Left kidney (tissue), 8 donors: ENCODE measurements at places on chromosomes 2 and 18. TPM values are rescaled to one million over a fixed set of nuclear protein-coding genes. Genes with fewer than 3 reads are reported as not detected.

The SCG2 gene
- 0.75 TPM for polyA plus RNA-seq

The FOXI3 gene
- 0.22 TPM for polyA plus RNA-seq

The HTR2B gene
- polyA plus RNA-seq = 16.3 TPM

The GAL3ST2 gene
- polyA plus RNA-seq = 0.76 TPM

The ATL2 gene
- polyA plus RNA-seq = 77.6 TPM

The CPO gene
- polyA plus RNA-seq = 1.7 TPM

The CABYR gene
- polyA plus RNA-seq = 13.0 TPM

The SATB2 gene
- 18.7 TPM for polyA plus RNA-seq

The AQP12B gene
- 0.35 TPM for polyA plus RNA-seq

The ECEL1 gene
- polyA plus RNA-seq = 12.4 TPM

The SERPINB11 gene
- polyA plus RNA-seq = not detected

The CD226 gene
- polyA plus RNA-seq = 3.4 TPM

The RAMP1 gene
- 2.5 TPM for polyA plus RNA-seq

The GMCL1 gene
- 41.3 TPM for polyA plus RNA-seq

- DNase-seq = no peak
Measured at GRCh38 chr2:241865957-241866789, 3.4 kb upstream of the RTP5 start.

GRCh38 chr18:26940744-26941398, 75.4 kb upstream of the AQP4 start:
- no peak for DNase-seq

DNA sequence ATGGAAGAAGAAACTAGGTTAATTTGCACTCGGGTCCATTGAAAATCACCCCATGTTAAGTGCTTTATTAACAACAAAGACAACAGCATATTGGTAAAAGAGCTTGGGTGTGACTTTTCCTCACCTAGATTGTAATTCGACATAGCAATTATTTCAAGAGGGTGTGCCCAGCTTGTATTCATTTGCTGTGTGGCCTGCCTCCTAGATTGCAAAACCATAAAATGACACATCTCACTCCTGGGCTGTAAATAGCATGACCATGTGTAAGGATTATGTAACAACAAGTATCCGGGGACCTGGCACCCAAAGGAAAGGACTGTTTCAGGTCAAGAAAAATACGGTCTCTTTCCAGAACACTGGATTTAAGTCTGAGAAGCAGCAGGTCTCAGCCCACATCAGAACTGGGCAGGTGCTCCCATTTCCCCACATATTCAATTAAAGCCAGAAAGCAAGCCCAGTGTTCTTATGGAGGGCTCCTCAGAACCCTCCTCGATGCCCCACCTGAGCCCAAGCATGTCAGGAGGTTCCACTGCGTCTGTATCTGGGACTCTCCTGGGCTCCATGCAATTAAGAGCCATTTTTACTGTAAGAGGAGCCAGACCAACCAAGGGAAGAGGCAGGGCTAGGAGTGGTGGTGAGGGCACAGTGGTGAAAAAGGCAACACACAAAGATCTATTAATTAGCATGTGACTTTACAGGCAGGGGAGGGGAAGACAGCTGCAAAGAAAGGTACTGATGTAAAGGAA, 39.2 kb downstream of the MREG start:
- no peak for DNase-seq

- DNase-seq = no peak
Measured at GRCh38 chr2:221948076-221948475, 350.7 kb downstream of the PAX3 start.

DNA sequence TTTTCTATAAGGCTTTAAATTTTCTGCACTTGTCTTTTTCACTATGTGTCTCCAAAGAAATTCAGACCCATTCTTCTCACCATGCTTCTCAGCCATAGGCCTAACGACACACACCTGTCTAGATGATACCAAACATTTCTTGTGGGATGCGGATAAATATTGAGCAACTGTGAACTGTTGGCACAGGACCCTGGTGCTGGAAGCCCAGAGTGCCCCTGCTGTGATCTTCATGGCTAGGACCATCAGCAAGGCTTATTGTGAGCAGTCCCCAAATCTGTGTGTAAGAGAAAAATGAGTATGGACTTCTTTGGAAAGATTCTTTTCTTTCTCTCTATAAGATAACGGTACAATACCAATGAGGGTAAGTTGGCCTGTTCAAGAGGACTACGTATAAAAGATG, 54.1 kb upstream of the NCK2 start:
- no peak for DNase-seq

DNA sequence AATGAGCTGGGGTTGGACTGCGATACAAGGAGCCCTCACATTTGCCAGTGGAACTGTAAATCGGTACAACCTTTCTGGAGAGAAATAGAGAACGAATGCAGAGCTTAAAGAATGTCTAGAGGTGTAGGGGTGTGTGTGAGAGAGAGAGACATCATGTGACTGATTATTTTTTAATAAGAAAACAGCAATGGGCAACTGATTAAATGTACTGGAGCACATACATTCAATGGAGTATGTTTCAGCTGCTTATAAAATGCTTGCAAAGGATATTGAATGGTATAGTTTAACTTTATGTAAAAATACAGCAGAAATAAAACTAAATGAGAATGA, 391 bp upstream of the TMEM17 start:
- DNase-seq = no peak

DNA sequence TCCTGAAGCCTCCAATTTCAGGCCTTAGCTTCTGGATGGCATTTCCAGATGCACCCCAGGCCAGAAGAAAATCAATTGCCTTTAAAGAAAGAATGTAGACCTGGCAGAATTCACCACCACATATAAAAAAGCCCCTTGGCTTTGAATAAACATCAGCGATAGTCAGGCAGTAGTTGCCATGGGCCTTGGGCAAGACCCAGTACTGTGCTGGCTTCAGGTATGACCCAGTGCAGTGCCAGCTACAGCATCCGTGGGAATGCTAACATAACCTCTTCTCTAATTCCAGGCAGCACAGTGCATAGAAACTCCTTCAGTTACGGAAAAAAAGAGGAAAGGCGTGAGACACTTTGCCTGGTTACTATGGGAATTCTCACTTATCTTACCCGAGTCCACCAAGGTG, 539.6 kb upstream of the LRRTM4 start:
- DNase-seq = no peak

DNA sequence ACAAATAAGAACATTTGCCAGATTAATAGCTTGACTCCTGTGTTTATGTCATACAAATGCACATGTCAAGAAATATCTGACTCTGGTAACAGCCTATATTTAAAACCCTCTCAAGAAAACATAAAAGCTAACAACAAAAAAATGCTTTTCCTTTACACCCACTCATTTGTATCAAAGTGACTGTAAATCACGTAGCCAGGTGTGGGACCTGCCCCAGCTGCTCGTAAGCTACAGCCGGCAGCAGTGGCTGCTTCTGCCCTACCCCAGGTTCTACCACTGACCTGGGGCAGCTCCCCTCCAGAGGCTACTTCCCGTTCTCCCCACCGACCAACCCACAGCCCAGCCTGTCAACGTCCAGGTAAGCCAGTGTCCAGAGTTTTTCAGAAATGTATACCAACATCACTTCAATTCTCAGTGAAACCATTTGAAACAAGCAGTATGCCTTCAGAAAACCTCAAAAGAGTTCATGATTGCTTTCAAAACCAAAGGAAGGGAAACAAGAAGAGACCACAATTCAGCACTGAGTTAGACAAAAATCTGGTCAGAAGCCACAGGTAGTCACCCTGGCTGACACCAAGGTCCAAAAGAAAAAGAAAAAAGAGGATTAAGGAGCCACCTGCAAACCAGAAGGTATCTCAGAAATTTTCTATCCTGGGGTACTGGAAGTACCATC, 40.4 kb downstream of the KIDINS220 start:
- no peak for DNase-seq

DNA sequence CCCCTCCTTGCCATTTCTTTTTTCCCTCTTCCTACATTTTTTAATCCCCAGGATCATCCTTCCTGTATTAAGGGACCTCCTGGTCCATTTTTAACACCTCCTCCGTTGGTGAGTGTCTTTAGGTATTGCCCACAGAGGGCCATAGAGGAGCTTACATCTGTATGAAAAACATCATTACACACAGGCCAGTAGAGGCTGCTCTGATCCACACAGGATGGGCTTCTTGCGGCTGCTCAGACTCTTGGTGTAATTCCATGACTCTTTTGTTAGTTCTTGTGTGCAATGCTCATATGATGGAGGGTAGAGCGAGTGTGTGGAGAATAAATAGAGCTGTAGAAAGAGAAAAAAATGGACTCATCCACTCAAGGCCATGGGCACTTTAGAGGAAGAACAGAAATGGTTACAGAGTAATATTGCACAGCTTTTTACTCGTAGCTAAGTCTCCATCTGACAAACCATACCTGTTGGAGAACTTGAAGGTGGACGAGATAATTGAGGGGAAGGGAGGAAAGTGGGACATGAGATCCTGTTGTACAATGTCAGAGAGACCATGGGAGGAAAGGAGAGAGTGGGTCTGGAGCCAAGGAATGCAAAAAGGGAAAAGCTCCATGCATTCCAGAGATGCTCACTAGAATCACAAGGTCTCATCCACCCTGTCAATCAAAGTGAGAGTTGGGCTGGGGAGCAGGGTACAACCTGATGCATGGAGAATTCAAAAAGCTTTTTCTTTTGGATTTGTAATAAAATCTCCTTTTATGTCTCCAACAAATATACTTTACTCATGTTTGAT, 129.7 kb upstream of the TNP1 start:
- no peak for DNase-seq

DNA sequence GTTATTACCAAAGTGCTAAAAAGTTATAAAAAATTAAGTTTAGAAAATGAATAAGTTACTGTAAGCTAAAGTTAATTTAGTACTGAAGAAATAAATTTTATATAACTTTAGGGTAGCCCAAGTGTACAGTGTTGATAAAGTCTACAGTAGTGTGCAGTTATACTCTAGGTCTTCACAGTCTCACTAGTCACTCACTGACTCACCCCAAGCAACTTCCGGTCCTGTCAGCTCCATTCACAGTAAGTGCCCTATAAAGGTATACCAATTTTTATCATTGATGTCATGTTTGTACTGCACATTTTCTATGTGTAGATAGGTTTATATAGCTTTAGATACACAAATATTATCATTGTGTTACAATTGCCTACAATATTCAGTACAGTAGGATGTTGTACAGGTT, 518.3 kb upstream of the PIK3C3 start:
- no peak for DNase-seq

- DNase-seq = no peak
Measured at GRCh38 chr2:172861656-172862476, 126.2 kb downstream of the RAPGEF4 start.

- DNase-seq = no peak
Measured at GRCh38 chr2:18600255-18600613, 10.9 kb upstream of the NT5C1B start.

DNA sequence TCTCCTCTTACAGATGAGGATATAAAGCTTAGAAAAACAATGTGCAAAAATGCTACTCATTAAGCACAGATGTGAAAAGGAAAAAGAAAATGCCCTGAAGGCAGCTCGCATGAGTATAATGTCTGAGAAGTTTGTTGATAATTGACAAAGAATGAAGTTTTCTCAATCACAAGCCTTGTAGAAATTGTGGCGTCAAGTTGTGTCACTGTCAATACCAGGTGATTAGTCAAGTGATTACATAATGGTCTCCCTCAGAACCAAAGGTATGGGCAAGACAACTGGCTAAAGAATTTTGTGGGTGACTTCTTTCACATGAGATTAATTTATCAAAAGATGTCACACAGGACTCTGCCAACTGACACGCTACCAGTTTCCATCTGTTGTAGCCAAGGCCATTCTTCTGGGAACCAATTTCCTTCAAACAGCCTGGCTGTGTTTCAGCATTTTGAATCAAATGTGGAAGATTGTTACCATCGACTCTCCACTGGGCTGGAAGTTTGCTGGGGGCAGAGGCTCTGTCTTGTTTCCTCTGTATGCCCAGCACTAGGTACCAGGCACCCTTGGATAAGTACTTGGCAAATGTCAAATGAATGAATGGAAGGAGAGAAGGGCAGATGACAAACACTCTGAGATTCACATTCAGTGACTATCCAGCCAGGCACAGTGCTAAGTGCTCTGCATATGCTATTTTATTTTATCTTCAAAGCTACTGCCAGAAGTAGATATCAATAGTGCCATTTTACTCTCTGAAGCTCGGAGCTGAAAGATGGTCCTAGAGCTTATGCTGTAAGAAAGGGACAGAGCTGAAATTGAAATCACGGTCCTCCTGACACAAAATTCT, 5.9 kb upstream of the FN1 start:
- DNase-seq = no peak

- peak; percentile 43 for DNase-seq
Measured at GRCh38 chr2:241764275-241765241, 12.1 kb upstream of the GAL3ST2 start.

GRCh38 chr2:99471654-99472599, 17.9 kb downstream of the REV1 start:
- DNase-seq = no peak

- DNase-seq = peak; percentile 39
Measured at GRCh38 chr18:36419900-36420531, 122.5 kb downstream of the FHOD3 start.

- DNase-seq = no peak
Measured at GRCh38 chr2:105718846-105719481, 25.7 kb upstream of the NCK2 start.

DNA sequence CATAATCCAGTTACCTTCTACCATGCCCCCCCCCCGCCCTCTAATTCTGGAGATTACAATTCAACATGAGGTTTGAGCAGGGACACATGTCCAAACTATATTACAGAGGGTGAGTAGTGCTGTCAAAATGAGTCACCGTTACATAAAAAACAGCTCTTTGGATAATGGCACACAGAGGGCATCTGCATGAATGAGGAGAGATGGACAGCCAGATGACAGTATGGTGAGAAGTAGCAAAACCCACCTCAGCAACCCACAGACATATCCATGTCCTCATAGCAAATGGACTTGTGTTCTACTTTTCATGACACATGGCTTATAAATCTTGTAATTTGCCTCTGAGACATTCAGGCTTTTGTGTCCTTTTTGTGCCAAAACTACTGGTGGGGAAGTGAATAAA, 132.0 kb downstream of the EML6 start:
- no peak for DNase-seq

GRCh38 chr2:136932700-136933099, 167.4 kb downstream of the THSD7B start:
- peak; percentile 20 for DNase-seq

- no peak for DNase-seq
Measured at GRCh38 chr18:2776601-2777000, 70.2 kb upstream of the EMILIN2 start.

- DNase-seq = no peak
Measured at GRCh38 chr18:40917056-40917455, 1038.0 kb upstream of the PIK3C3 start.
